ENCODE measurements at places on chromosomes 2 and 18.

DNA sequence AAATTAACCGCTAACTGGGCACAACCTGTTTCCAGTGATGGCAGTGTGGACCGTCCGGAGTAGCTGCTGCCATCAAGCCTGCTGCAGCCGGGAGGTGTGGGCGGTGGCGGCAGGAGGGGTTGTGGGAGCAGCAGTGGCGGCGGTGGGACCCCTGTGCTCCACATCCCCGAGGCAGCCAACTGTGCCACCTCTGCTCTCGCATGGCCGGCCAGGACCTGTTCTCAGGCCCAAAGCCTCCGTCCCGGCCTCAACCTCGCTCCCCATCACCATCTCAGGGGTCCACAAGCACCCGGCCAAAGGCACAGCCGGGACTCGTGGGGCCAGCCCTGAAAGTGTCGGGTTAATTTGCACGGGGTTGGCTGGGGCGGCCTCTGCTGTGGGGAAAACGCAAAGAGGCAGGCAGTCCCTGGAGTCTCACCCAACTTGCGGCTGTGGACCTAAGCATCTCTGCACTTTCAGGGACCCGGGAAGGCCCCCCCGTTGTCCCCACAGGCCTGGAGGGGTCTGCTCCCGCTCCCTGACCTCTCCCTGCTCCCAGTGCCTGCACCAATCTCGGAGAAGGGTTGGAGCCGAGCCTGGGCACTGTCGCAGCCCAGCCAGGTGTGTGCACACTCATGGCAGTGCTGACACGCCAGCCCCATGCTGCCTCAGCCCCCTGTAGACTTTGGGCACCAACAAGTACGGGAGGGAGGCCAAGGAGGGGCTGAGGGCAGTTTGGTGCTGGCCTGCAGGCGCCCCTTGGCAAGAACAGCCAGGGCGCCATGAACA lies 44.4 kb upstream of the PEX13 start:
- DNase-seq: no peak

- no peak for DNase-seq
Observed at GRCh38 chr2:238169048-238169707, 10.4 kb downstream of the ERFE start.

DNA sequence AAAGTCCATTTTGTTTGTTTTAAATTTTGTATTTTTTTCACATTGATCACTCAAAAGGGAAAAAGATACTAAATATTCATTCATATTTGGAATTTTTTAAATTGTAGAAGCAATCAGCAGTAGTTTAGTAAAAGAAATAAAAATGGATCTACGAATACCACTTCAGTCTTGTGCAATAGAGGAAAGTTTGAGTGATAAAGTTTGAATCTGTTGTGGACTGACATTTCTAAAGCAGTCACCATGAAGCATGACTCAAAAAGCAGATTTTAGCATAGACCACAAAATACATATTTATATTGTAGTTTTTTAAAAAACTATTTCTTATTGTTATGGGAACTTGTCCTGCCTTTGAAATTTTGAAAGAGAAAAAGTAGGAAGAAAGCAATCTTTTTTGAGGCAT lies 520.5 kb upstream of the ZEB2 start:
- DNase-seq: no peak

- no peak for DNase-seq
Observed at GRCh38 chr2:230868161-230868946, 3.6 kb downstream of the ITM2C start.

- DNase-seq: no peak
Observed at GRCh38 chr18:48887294-48887904, 63.4 kb downstream of the SMAD7 start.

DNA sequence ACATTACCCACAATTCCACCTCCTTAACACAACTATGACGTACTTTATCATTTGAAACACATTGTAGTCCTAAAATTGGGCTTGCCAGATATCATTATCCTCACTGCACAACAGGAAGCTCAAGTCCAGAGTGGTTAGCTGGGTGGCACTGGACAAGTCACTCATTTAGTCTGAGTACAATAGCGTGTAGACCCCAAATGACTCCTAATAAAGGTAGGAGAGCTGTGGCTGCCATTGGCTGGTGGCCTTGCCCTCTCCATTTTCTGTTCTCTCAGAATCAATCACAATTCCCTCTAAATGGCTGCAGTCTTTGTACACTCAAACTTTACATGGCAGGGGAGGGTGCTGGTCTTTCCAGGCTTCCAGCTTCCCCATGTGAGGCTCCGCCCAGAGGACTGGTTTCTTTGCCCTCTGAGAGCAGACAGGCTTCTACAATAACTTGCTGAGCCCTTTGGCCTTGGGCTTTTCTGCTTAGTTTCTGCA lies 11.7 kb downstream of the PSTPIP2 start:
- no peak for DNase-seq

GRCh38 chr2:225002039-225002655 lies 40.1 kb downstream of the DOCK10 start:
- DNase-seq: no peak

DNA sequence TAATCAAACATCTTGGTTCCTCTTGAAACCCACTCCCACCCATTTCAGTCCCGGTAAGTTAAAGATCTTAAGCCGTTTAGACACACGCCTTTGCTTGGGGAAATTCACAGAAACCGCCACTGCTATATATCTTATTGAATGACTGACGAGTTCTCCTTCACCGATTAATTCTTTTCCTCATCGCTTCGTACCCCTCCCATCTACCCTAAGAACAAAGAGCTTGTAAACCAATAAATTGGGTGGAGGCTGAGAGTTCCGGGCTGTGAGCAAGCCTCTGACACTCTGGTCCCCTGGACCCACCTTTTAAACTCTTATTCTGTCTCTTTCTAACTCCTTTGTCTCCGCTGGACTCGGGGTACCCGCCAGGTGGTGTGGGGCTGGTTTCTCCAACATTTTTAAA lies 30.6 kb downstream of the TMEM131 start:
- DNase-seq: no peak

- no peak for DNase-seq
Observed at GRCh38 chr18:33020877-33021276, 248.1 kb upstream of the KLHL14 start.

GRCh38 chr18:78927156-78927555 lies 52.5 kb upstream of the SALL3 start:
- DNase-seq: no peak

GRCh38 chr2:172437419-172438341 lies 10.3 kb downstream of the ITGA6 start:
- DNase-seq: no peak
